NCI-H460 (cell line): ENCODE measurements at places on chromosomes 3 and 15.

- DNase-seq, result peak; percentile 40
Observed at GRCh38 chr3:141452045-141452444, 34.8 kb upstream of the RASA2 start.

- DNase-seq, result no peak
Observed at GRCh38 chr3:82596805-82597204, 835.4 kb upstream of the GBE1 start.

GRCh38 chr15:92883163-92883875, 16.8 kb upstream of the CHD2 start:
- no peak for DNase-seq

GRCh38 chr15:38091078-38091645, 156.7 kb downstream of the TMCO5A start:
- no peak for DNase-seq

GRCh38 chr15:95663156-95664100, 667.1 kb upstream of the NR2F2 start:
- DNase-seq, result no peak

- DNase-seq, result no peak
Observed at GRCh38 chr15:82597815-82598214, 49.3 kb downstream of the CPEB1 start.

DNA sequence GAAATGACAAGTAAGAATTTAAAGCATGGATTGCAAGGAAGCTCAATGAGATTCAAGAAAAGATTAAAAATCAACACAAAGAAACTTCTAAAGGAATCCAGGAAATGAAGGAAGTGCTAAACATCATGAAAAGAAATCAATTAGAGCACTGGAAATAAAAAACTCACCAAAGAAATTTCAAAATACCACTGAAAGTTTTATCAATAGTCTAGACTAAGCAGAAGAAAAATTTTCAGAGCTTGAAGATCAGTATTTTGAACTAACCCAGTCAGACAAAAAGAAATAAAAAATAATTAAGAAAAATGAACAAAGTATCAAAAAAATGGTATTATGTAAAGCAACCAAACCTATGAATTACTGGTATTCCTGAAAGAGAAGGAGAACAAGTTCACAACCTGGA, 60.6 kb downstream of the FAM227B start:
- DNase-seq, result no peak

DNA sequence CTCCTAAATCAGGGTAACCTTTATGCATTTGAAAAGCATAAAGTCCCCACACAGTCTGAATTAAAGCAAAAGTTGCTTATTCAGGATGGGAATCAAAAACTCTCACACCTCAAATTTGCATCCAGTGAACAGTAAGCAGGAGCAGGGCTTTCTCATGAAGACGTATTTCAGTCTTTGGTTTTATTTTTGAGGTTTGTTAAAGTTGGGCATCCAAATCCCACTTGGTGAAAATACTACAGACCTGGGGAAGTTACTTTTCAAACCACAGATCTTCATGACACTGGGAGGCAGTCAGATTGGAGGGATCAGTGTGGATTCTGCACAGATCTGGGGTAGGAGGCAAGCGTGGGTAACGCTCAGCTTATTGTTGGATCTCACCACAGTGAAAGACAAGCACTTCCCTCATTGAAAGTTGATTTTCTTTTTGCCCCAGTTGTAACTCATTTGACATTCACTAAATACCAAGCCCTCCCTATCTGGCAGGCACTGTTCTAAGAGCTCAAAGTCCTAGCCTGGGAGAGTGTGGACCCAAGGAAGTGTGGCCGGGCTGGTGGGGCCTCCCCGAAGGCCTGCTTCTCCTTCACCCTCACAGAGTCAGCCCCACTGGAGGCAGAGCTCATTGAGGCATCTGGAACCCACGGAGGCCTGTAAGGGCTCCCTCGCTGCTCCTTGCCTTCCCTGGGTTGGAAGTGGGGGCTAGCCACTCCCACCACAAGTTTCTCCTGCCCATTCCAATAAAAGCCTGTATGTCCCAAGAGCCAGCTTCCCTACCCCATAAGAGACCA, 783 bp upstream of the ISG20 start:
- DNase-seq, result peak; percentile 44

- no peak for DNase-seq
Observed at GRCh38 chr15:28124841-28125240, 25.7 kb upstream of the OCA2 start.

GRCh38 chr3:1356101-1356500, 263.3 kb downstream of the CNTN6 start:
- DNase-seq, result no peak
